Stimulated activated CD8-positive, alpha-beta memory T cell treated with anti-CD3 and anti-CD28 coated beads, Interleukin-7, amount 100 ng/mL, for 1 hour (primary cell): ENCODE measurements at places on chromosomes 13 and 19.

GRCh38 chr13:63297163-63297562 lies 1881.5 kb upstream of the PCDH20 start:
- DNase-seq: no peak

- no peak for DNase-seq
These were observed 463.4 kb downstream of the DIAPH3 start for GRCh38 chr13:59700281-59700680.

GRCh38 chr19:30084390-30084819 lies 142.4 kb downstream of the URI1 start:
- no peak for DNase-seq

- DNase-seq: no peak
These were observed 26.5 kb downstream of the NUMBL start for GRCh38 chr19:40663695-40664692.

- no peak for DNase-seq
These were observed 18.0 kb downstream of the PRR36 start for GRCh38 chr19:7856109-7856591.

- DNase-seq: no peak
These were observed 2862.8 kb upstream of the PCDH20 start for GRCh38 chr13:64278493-64278892.

DNA sequence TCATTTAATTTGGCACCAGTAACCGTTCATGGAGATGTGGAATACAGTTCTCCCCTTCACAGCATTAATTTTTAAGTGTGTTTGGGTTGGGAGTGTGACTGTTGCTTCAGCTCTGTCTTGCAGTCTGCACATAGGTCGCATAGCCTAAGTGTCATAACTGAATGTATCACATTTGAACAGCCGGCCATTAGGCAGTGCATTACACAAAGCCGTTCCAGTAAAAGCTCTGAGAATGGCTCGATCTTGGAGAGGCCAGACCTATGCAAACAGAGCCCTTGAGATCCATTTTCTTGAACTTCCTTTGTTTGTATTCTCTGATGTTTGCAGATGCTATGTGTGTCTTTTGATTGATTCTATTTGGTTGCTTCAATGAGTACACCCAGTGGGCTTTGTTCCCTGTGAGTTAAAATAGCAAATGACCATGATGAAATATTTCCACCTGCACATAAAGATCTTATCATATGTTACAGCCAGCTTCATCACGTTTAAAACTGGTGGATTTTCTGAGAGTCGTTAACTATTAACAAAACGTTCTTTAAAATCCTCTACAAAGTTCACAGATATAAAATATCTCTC lies 1104.9 kb upstream of the SLC10A2 start:
- DNase-seq: no peak
